ENCODE measurements at places on chromosomes 2 and 18.

GRCh38 chr2:182706751-182707150, 9.3 kb upstream of the DNAJC10 start:
- DNase-seq: no peak

GRCh38 chr2:204497855-204498254, 47.4 kb upstream of the PARD3B start:
- DNase-seq: no peak

DNA sequence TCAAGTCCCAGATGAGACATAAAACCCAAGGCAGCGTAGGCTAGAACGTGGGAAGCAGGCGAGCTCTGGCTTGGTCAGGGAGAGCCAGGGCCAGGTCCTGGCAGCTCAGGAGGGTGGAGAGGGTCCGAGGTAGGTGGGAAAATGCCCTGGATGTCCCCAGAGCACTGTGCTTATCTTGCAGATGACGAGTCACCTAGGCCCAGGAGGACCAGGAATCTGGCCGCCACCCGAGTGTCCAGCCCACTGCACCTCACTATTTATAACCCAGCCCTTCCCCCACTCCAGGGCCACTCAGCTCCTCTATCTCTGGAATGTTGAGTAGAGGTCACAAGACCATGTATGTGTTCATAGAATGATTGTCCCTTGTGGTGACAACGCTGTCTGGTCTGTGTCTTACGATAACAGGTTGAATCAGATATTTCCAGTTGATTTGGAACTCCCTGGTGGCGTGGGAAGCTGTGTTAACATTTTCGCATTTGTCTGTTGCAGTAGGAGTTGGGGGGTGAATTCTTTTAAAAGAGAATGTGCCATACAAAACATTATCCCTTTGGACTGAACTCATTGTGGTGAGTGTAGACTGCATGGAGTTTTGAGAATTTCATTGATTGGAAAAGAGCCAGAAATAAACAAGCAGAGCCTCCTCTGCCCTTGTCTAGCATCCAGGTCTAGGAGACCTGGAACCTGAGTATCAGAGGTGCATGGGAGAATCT, 47.5 kb downstream of the EMILIN2 start:
- no peak for DNase-seq

GRCh38 chr2:21401022-21401698, 277.4 kb downstream of the TDRD15 start:
- no peak for DNase-seq

DNA sequence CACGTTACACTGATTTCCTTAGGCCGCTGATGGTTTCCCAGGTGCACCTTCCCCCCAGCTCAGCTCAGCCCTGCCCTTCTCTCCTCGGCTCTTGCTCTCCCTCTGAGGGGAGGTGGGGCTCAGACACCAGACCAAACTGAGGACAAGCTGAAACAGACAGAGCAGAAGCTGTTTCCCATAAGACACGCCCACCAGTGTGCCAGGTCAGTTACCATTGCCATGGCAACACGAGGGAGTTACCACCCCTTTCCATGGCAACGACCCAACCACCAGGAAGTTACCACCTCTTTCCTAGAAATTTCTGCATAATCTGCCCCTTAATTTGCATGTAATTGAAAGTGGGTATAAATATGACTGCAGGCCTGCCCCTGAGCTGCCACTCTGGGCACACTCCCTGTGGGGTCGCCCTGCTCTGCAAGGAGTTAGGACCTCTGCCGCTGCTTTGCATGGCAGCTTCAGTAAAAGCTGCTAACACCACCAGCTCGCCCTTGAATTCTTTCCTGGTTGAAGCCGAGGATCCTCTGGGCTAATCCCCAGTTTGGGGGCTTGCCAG, 120.9 kb upstream of the SMIM21 start:
- no peak for DNase-seq

DNA sequence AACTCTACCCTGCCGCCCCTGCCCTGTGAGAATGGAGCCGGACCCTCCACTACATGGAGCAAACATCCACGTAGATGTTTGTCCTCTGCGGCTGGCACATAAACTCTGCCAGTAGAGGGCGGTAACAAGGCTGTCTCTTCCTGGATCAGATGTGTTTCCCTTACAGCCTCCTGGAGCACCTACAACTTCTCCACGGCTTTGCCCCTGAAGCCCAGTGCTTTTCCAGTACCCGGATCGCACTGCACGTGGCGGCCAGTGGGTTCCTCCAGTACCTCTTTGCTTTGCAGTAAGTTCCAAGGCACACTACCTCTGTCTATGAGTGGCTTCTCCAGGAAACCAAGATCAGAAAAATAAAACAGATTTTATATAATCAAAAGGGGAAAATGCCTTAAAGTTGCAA, 651.3 kb downstream of the DCDC2C start:
- no peak for DNase-seq

DNA sequence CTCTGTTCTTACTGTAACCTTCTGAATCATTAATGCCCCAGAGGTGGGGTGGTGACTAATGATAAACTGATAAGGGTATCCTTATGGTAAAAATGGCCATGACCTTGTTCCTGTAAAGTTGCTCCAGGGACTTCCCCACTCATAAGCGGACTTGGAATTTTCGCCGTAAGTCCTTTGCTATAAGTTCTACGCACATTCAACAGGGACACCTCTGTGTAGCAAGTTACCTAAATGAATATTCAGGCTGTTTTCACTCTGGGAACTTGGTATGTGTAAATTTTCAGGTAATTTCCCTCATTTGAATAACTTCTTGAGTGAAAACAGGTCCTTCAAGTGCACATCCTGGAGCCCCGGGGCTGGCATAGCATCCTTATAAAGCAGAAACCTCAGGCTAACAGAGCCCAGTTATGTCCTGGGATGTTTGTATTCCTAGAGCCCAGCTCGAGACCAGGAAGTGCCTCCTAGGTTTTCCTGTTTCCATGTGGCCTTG, 9.4 kb upstream of the AGFG1 start:
- DNase-seq: no peak

DNA sequence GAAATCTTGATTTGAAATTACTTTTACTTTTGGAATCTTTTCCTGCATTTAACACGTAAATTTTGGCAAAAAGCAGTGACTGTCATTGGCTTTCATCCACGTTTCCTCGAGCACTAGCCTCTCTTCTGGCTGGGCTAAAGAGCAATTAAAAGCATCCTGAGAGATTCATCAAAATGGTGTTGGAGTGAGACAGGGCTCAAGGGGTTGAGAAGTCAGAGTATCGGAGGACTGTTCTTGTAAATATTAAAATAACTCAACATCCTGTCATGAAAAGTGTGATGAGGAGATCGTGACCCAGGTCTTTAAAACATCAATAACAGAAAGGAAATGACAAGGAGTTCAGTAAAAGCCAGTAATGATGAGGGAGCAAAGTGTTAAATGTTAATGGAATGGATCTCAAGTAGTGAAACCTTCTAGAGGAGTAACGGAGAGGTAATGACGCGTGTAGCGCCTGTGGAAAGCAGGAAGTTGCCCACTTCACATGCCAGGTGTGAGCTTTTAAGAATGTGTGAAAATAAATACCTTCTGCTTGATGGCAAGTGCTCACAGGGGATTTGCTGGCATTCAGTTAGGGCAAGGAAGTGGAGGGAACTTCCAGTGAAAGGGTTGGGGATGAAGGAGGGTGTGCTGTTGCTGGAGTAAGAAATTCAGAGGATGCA, 754.4 kb downstream of the ADCYAP1 start:
- DNase-seq: no peak

GRCh38 chr2:213241817-213242216, 42.4 kb upstream of the SPAG16 start:
- DNase-seq: no peak

- no peak for DNase-seq
Observed at GRCh38 chr2:231415029-231415428, 19.5 kb downstream of the B3GNT7 start.

DNA sequence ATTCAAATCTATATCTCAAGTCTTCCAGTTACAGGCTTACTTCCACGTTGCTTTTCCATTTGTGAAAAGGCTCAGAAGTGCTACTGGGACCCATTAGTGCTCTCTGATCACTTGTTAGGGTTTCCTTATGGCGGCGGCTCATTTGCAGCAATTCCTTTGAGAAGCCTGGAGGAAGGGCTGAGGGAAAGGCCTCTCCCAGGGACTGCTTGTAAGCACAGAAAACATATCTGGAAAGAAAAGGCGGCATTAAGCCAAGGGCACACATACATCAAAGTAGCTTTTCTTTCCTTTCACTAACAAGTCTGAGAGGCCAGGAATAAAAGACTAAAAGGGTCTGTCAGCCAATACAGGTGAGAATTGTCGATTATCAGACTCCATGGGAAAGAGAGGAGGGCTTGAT, 39.4 kb upstream of the ITGB6 start:
- no peak for DNase-seq

DNA sequence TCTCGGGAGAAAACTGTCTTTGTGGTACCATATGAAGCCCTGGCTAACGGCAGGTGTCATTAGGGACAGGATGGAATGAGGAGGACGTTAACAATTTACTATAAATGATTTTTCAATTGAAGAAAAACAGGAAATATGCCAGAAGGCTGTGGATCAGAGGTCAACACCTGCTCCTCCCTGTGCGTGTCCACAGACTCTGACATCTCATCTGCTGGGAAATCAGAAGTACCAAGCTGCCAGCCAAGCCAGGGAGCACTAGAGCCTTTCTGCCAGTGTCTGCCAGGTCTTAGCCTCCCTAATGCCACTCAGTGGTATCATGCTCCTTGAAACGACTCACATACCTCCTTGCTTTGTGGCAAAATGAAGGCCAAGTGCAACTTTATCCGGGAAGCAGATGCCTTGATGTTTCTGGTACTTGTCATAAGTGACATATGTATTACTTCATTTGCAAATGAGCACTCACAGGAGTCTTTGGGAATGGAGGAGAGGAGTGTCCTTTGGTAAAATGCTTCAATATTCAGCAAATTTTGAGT, 541.1 kb downstream of the SATB2 start:
- DNase-seq: no peak

- DNase-seq: no peak
Observed at GRCh38 chr2:209578394-209579001, 154.7 kb downstream of the MAP2 start.

DNA sequence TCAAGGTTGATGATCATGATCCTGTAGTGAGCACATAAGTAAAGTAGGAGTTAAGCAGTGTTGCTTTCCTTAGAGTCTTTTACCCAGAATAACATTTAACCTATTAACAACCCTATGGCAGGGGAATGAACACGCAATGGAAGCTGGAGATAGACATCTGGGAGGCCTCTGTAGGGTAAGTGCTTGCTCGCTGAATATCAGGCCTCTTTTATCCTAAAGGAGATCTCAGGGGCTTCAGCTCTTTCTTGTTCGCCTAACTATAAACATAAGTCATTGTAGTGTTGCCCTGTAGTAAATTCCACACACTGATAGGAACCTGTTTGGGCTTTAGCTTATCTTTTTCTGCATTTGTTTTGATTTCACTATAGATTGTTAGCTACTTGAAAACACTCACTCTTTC, 174.4 kb upstream of the TCF4 start:
- no peak for DNase-seq

GRCh38 chr2:199144036-199144435, 313.7 kb downstream of the SATB2 start:
- no peak for DNase-seq

GRCh38 chr2:181334158-181334826, 122.9 kb upstream of the ITGA4 start:
- DNase-seq: no peak

DNA sequence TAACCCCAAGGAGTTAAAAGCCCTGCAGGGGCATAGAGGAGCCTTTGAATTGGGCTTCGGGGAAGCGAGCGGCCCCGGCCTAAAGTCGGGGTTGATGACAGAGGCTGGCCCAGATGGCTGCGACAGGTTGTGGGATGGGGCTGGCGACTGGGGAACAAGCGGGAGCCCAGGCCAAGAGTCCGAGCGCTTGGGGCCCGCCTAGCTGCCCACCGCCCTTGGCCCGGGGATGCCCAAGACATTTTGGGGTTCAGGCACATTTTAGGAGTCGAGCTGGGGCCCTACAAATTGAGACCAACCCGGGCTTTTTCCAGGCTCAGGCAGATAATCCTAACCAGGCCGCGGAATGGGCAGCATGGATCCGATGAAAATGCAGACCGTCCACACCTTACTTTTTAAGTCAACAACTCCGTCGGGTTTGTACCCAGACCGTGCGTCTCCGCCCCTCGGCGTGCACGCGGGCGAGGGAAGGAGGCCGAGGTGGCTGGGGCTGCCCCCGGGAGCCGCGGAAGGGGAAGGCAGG, 507 bp downstream of the RTKN start:
- no peak for DNase-seq

DNA sequence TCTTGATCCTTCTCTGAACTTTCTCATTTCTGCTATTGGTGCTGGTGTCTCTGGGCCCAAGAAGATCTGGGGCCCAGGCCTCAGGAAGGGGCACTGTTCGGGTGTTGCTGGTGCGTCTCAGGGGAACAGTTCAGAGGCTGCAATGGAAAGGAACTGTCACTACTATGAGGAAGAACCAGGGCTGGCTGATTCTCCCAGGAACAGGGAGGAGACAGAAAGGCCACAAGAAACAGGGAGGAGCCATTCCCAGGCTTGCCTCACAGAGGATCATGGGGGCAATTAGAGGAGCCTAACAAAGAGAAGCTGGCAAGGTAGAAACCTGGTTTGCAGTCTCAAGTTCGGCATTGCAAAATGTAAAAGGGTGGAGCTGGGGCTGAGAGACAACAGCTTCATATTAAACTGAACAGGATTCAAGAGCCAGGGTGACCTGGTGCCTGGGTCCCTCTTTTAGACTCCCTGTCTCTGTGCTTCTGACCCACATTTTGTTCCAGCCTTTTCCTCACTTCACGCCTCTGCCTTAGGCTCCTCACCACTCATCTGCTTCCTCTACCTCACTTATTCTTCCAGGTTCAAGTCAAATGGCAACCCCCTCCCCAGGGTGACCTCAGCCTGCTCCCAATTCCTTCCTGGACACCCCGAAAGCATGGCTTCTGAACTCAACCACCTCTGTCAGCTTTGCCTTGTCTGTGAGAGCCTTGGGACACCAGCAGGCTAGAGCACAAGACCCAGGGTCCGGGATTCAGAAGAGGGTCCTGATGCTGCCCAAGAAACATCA, 58.4 kb downstream of the GYPC start:
- no peak for DNase-seq

- no peak for DNase-seq
Observed at GRCh38 chr2:3214806-3215404, 162.7 kb downstream of the EIPR1 start.

GRCh38 chr18:7456376-7456775, 110.7 kb upstream of the PTPRM start:
- DNase-seq: no peak

DNA sequence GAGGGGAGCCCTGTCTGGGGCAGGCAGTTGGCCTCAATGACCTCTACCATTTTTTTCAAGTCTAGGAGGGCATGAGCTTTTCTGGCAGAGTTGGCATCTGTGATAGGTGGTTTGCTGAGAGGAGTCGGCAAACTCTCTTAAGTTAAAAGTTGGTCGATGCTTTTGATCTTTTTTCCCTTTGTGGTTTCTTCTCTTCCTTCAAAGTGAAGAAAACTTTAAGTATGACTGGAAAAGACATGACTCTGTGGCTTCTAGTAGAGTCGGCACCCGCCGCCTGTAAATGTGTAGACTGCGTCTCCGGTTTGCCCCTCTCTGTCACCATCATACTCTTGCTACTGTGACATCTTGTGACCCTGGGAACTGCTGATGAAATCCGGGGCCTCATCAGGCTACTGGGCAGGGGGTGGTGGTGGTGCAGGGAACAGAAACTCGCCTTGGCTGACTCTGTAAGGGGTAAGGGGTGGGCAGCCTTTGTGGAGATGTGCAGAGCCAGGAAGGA, 21.1 kb downstream of the INPP5D start:
- no peak for DNase-seq

GRCh38 chr2:69067026-69067630, 54.1 kb downstream of the ANTXR1 start:
- DNase-seq: no peak

GRCh38 chr18:52441794-52442193, 101.8 kb downstream of the DCC start:
- DNase-seq: no peak
